ENCODE measurements at places on chromosomes 7 and 10.

DNA sequence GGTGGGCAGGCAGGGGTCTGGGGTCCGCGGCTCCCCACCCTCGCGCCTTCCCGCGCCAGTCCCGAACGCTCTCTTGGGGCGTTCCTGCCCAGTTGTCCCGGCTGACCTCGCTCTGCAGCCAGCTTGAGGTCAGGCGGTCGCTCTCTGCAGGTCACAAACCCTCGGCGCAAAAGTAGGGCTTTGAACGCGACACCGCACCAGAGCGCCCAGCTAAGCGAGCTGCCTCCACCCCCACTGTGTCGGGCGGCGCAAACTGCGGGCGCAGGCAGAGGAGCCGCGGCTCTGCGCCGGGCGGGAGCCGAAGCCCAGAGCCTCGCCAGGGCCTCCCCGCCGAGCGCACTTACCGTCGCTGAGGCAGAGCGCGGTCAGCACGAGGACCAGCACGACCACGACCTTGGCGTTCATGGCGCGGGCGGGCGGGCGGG, 284 bp downstream of the CXCL12 start:
- peak; percentile 39 for DNase-seq

- DNase-seq = no peak
Observed at GRCh38 chr10:29183301-29183945, 105.4 kb upstream of the LYZL1 start.

DNA sequence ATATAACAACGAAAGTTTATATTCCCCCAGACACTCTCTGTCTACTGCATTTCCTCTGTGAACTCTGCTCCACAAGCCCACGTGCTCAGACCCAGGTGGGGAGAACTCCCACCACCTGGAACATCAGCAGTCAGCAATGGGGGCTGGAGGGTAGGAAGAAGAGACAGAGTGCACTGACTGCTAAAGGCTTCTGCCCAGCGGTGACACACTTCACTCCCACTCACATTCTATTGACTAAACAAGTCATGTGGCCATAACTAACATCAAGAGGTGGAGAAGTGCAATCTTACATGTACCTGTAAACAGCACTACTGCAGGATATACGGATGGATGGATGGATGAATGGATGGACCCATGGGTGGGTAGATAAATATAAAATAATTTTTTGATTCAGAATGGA, 122.2 kb downstream of the MPP7 start:
- no peak for DNase-seq

- no peak for DNase-seq
Observed at GRCh38 chr7:108736221-108736891, 166.7 kb downstream of the DNAJB9 start.

GRCh38 chr7:55594414-55594813, 22.1 kb upstream of the VOPP1 start:
- DNase-seq = no peak

DNA sequence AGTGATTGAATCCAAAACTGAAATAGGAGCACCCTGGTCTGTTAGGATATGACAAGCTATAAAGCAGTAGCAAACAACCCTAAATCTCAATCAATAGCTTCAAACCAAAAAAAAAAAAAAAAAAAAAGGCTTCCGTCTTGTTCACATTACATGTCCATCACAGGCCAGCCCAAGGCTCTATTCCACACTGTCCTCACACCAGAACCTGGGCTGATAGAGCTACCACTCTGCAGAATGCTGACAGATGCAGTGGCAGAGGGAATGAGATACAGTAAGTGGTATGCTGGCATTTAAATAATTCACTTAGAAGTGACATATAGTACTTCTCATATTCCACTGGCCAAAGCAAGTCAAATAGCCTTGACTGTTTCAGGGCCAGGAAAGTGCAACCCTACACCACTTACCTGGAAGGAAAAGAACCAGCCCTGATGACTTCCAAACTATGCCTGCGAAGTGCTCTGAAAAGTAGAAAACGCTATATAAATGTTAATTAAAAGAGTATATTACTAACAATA, 5.8 kb downstream of the CDCA7L start:
- DNase-seq = no peak

- DNase-seq = no peak
Observed at GRCh38 chr10:47268696-47269095, 31.3 kb upstream of the GDF10 start.

Data from activated naive CD8-positive, alpha-beta T cell treated with anti-CD3 and anti-CD28 coated beads, Interleukin-2, amount 10 ng/mL, durations not matched to agents 7 days and 5 days (primary cell).